ENCODE measurements at places on chromosomes 13 and 19.
A peak's percentile ranks its signal among the peaks of the same experiment; 100 is the strongest.

DNA sequence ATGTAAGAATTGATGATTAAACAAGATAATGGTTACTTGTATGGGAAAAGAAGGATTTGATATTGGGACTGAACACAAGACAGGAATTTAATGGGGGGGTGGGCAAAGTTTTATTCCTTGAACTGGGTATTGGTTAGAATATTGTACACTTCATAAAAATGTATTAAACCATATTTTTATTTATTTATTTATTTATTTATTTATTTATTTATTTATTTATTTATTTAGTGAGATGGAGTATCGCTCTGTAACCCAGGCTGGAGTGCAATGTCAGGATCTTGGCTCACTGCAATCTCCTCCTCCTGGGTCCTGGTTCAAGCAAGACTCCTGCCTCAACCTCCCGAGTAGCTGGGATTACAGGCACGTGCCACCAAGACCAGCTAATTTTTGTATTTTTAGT lies 287.1 kb upstream of the SLITRK5 start:
- no peak for DNase-seq

DNA sequence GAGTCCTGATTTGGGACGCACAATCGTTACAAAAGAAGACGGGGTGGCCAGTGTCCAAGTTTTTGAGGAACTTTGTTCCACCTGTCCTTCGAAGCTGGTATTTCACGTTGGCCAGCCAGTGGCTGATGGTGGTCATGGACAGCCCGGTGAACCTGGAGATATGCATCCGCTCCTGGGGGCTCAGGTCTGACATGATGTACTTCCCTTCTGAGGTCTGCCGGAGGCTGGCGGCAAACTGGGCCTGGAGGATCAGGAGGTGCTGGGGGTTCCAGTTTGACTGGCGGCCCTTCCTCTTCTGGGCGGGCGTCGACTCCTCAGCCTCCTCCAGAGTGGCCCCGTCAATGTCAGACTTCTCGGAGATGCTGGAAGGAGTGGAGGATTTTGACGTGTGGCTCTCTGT lies 72.4 kb downstream of the TSHZ3 start:
- no peak for DNase-seq

- no peak for DNase-seq
These were observed 211.8 kb downstream of the UQCRFS1 start for GRCh38 chr19:29001141-29001581.

- DNase-seq, result no peak
These were observed 1.3 kb downstream of the ZIC2 start for GRCh38 chr13:99982731-99983498.

DNA sequence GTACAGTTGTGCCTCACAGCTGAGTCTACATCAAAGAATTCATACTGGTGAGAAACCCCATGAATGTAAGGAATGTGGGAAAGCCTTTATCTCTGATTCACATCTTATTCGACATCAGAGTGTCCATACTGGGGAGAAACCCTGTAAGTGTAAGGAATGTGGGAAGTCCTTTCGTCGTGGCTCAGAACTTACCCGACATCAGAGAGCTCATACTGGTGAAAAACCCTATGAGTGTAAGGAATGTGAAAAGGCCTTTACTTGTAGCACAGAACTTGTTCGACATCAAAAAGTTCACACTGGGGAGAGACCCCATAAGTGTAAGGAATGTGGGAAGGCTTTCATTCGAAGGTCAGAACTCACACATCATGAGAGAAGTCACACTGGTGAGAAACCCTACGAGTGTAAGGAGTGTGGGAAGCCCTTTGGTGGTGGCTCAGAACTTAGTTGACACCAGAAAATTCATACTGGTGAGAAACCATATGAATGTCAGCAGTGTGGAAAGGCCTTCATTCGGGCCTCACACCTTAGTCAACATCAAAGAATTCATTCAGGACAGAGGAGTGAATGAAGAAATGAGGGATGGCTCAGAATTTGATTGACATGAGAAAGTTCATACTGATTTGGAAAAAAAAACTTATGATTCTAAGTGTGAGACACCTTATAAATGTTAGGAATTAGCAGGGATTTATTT lies 80.9 kb upstream of the ZNF420 start:
- DNase-seq, result no peak

- no peak for DNase-seq
These were observed 298.7 kb downstream of the HS6ST3 start for GRCh38 chr13:96388598-96388997.

GRCh38 chr13:93290503-93290902 lies 63.9 kb downstream of the GPC6 start:
- DNase-seq, result peak; percentile 20

Measured in bronchial epithelial cell (primary cell).